Right kidney (tissue), 9 donors: ENCODE measurements at places on chromosomes 16 and 17.
A peak's percentile ranks its signal among the peaks of the same experiment; 100 is the strongest.

GRCh38 chr16:88561485-88562359, 8.5 kb upstream of the ZC3H18 start:
- DNase-seq, result no peak

GRCh38 chr17:68511671-68512246, 471 bp upstream of the PRKAR1A start:
- peak; percentile 95 for DNase-seq

- DNase-seq, result no peak
Measured at GRCh38 chr16:28267356-28267755, 25.0 kb upstream of the SBK1 start.

DNA sequence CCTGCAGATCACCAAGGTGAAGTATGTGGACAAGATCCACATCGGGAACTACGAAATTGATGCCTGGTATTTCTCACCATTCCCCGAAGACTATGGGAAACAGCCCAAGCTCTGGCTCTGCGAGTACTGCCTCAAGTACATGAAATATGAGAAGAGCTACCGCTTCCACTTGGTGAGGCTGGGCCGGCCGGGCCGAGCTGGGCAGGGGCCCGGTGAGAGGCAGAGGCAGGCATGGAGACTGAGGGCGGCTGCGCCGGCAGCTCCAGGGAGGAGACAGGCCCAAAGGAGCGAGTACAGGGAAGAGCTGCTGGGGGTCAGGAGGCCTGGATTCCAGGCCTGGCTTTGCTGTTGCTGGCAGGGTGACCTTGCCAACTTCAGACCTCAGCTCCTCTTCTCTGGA, 8.3 kb downstream of the PRSS8 start:
- DNase-seq, result no peak

- DNase-seq, result no peak
Measured at GRCh38 chr16:73289232-73289631, 241.3 kb upstream of the ZFHX3 start.

DNA sequence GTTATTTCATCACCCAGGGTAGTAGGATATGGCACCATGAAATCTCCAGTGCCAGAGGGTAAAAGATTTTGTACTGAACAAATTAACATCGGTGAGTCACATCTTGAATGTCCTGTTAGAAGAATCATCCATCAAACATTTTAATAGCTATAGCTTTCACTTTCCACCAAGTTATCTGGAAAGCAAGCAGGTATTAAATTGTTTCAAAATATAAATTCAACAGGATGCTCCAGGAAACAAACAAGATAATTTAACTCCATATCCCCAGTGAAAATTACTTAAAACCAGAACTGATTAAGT, 2.4 kb downstream of the VEZF1 start:
- no peak for DNase-seq

DNA sequence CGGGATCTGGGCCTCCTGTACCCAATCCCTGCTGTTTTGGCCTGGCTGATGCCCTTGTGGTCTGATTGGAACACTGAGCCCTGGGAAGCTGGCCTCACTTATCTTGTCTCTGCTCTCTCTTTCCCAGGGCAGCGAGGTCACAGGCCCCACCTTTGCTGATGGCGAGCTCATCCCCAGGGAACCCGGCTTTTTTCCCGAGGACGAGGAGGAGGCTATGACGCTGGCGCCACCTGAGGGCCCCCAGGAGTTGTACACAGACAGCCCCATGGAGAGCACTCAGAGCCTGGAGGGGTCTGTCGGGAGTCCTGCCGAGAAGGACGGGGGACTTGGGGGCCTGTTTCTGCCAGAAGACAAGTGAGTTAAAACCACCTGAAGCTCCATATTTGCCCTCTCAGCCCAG, 126.0 kb downstream of the RAB11FIP4 start:
- DNase-seq, result no peak

- DNase-seq, result no peak
Measured at GRCh38 chr16:67186550-67186950, 2.8 kb upstream of the MATCAP1 start.
